ENCODE measurements at places on chromosomes 2 and 18.

GRCh38 chr2:112482309-112483041 is 519 bp downstream of the TTL start:
- no peak for DNase-seq

DNA sequence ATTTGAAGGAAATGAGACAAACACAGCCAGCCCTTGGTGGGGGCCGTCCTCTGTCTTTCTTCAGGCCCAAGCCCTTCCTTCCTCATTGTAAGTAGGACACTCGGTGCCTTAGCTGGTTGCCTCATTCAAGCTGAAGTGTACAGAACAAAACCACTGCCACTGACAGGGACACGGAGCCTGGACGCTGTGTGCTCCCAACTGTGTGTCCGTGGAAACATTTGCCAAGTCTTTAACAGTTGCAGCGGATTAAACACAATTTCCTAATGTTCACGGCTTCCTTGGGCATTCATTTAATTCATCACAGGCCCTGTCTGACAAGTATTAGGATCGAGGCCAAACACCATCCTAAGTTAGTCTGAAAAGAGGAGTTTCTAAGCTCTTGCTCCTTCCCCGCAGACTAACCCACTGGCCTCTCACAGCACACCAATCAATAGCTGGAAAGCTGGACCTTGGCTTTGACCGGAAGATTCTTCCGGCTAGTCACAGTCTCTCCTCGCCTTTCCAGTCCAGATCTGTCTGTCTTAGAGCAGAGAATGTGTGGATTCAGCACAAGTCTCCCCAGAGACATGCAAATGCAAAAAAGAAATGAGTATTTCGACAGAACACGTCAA is 68.7 kb upstream of the ACSL3 start:
- no peak for DNase-seq

GRCh38 chr2:105396254-105397024 is 2.4 kb downstream of the FHL2 start:
- no peak for DNase-seq

DNA sequence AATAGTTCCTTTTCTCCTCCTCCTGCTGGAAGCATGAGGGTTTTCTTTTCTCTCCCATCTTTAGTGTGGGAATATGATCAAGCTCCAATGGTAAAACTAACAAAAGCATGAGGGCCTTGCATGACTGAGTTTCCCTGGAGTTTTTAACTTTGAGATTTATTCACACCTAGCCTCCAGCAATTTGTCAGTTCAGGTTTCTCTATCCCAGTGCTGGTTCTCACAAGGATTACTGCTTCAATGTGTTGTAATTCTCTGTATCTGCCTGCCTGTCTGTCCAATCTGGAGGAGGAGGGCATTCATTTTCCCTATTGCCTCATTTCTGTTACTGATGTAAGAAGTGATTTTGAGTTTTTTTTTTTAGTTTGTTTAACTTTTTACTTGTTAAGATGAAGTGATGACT is 57.6 kb upstream of the RPRM start:
- no peak for DNase-seq

GRCh38 chr2:204170411-204170810 is 233.8 kb downstream of the ICOS start:
- DNase-seq: no peak

GRCh38 chr2:101253703-101254450 is 1.2 kb downstream of the CNOT11 start:
- DNase-seq: no peak

DNA sequence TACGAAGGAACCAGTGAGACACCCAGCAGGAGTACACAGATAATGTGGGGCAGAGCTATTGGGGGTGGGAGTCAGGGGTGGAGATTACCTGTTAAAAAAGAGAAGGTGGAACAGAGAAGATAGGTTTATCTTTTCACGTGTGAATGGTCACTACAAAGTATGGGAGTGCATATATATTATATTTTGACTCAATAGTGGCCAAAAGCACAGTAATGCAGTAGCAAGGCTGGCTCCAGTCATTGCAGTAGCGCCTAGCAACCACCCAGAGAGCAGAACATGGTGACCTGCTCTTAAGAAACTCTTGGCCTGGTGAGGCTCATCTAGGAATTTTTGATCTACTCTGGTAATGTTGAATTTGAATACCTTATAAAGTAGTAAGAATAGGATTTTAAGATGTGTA is 1.0 kb downstream of the IMPACT start:
- no peak for DNase-seq

GRCh38 chr2:231065966-231066365 is 9.3 kb downstream of the PSMD1 start:
- DNase-seq: no peak

- DNase-seq: no peak
Observed at GRCh38 chr2:14614017-14614416, 18.5 kb upstream of the LRATD1 start.

DNA sequence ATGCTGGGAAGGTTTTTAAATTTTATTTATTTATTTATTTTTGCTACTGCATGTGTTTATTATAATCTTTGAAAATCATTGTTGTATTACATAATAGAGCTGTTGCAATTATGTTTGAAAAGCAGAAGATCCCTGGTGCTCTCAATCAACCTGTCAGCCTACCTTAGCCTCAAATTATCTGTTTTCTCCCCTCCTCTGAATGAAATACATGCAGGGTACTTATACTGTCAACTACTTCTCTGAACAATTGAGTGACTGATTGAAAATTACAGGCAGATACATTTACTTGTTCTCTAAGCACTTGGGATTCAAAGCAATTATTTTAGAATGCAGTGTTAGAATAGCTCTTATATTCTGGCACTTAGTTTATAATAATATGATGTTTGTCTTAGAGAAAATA is 8.1 kb downstream of the KYNU start:
- DNase-seq: no peak

- DNase-seq: no peak
Observed at GRCh38 chr2:42865884-42866881, 73.8 kb upstream of the HAAO start.

DNA sequence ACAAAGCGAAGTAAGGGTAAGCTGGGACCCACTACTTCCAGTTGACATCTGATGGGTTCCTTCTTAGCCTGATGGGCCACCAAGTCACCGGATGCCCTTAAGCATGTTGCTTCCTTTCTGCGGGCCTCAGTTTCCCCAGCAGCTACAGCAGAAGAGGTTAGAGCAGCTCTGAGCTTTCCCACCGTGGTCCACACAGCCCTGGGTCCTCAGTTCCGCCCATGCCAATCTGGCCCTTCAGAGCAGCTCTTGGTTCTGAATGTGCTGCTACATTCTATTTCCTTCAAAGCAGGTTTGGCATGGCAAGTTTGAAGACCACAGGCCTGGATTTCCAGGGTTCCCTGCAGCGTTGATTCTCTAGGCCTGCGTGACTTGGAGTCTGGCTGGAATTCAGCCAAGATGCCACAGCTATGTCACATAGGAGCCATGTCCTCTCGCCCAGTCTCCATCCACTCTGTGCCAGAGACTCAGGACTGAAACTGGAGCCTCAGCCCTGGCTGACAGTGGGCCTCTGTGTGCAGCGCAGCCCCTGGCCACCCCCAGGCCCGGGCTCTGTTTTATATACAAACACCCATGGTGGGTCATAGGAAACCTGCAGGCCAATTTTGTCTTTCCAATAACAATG is 79.6 kb downstream of the TFCP2L1 start:
- DNase-seq: no peak

- no peak for DNase-seq
Observed at GRCh38 chr2:222284466-222284865, 14.3 kb downstream of the PAX3 start.

GRCh38 chr2:8692783-8693156 is 10.9 kb downstream of the ID2 start:
- DNase-seq: no peak

- DNase-seq: no peak
Observed at GRCh38 chr2:16933355-16933754, 267.7 kb upstream of the CYRIA start.

GRCh38 chr18:9854801-9855676 is 30.7 kb upstream of the TXNDC2 start:
- no peak for DNase-seq

GRCh38 chr2:149365931-149366583 is 35.7 kb downstream of the LYPD6 start:
- DNase-seq: no peak

DNA sequence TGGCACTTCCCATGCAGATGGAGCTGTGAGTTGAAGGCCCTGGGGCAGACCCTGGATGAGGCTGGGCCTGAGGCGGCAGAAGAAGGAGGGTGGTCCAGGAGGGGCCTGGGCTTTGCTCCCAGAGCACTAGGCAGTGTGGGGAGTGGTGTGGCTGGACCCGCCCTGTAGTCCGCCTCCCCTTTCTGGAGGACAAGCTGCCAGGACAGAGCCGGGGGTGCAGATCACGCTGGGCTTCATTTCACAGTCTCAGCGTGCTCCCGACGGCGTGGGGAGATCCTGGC is 49.8 kb downstream of the PTGR3 start:
- no peak for DNase-seq

DNA sequence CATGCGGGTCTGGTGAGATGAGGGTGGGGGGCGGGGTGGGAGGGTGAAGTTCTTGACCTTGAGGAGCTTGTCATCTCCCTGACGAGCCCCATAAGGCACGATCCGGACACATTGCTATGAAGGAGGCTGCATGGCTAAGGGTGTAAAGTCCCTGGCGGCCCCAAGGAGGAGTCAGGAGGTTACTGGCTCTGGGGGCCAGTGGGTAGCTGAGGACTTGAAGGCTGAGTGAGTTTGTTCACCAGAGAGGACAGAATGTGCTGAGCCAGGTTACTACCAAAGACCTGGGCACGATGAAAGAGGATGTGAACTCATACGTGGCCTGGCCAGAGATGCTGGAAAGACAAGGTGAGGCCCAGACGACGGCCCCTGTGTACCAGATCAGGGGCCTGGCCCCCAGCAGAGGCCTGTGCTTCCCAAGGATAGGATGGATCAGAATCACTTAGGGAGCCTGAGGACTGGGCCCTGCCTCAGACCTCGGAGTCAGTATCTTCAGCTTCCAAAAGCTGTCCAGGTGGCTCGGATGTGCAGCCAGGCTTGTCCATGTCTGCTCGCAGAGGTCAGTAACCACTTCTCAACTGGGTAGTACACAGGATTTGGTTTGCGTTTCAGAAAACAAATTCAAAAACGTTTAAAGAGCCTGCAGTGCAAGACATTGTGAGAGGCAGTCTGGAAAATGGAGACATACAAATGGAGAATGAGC is 110.9 kb downstream of the RNF144A start:
- no peak for DNase-seq

GRCh38 chr18:26397019-26397418 is 151.3 kb downstream of the KCTD1 start:
- no peak for DNase-seq

- DNase-seq: no peak
Observed at GRCh38 chr18:3153107-3153704, 66.6 kb downstream of the MYOM1 start.

DNA sequence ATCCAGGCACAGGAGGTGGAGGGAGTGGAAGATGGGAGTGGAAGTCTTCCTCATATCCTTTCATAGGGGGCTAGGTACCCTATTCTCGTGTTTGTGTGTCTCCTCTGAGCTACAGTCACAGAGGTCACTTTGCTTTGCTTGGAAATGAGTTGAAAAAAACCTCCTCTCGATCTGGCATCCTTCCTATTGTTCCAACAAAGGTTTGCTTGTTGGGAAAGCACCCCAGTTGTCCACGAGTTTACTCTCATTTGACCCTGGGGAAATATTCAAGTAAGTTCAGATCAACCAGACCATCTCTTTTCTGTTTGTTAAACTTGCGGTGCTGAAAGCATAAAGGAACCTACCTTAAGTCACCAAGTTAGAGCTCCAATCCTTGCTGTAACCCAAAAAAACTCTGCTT is 59.3 kb downstream of the ARHGEF33 start:
- no peak for DNase-seq

- DNase-seq: no peak
Observed at GRCh38 chr2:45833301-45833967, 182.0 kb downstream of the PRKCE start.

GRCh38 chr2:883803-884748 is 66.6 kb upstream of the SNTG2 start:
- DNase-seq: no peak

GRCh38 chr2:176668912-176669311 is 399.7 kb downstream of the MTX2 start:
- DNase-seq: no peak

GRCh38 chr18:3653851-3654441 is 204.0 kb downstream of the TGIF1 start:
- DNase-seq: no peak

DNA sequence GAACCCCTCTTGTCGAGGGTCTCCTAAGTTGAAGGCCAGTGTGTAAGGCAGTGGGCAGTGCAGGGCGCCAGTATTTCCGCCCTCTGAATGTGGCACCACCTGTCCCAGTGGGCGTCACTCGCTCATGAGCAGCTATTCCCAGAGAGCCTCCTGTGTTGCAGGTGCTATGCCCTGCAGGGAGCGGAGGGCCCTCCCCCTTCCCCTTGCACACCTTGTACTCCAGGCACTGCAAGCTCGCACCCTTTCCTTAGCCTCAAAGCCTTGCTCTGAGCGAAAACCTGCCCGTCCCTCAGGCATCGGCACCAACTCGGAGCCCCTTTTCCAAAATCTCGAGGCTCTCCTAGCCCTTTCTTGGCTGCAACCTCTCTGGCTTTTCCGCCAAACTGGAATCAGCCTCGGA is 282.7 kb downstream of the AGAP1 start:
- DNase-seq: no peak

- DNase-seq: no peak
Observed at GRCh38 chr18:26655525-26656430, 107.4 kb upstream of the KCTD1 start.

GRCh38 chr18:61943175-61943964 is 50.6 kb upstream of the RNF152 start:
- no peak for DNase-seq

DNA sequence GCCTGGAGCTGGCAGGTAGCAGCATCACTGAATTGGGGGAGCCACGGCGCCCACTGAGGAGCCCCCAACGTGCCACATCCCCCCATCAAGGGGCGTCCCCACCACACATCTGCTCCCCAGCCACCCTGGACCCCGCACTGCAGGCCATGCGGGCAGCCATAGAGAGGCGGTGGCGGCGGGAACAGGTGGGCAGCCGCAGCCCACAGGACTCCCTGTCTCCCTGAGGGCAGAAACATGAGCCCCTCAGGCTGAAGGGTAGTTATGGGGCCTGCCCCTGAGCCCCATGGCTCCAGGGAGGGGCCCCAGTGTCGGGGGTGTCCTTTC is 26.6 kb downstream of the CROCC2 start:
- DNase-seq: no peak

DNA sequence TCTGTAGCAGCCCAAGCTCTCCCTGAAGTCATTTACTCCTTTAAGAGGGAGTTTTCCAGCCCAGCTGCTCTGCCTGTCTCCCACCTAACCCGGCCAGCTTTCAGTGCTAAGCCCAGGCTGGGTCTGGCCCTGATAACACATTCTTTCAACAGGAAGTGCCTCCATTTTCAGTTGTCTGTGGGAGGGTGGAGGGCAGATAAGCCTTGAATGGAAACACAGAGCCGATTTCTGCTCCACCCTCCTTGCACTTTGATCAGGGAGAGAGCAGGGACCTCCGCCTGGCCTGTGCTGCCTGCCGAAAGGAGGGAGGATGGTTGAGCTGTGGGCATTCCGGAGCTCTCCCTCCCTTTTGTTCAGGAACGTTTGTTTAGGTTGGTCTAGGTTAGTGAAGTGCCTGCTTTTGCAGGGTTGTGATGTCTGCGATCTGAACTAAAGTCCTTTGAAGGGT is 24.8 kb downstream of the GATA6 start:
- no peak for DNase-seq
